ENCODE measurements at places on chromosomes 11 and 22. TPM values are rescaled to one million over a fixed set of nuclear protein-coding genes. Genes with fewer than 3 reads are reported as not detected.

CLMP gene
- total RNA-seq: 324 TPM

UPK3A gene
- total RNA-seq: not detected

YPEL4 gene
- 2.8 TPM for total RNA-seq

BRSK2 gene
- 0.58 TPM for total RNA-seq

ZFP91 gene
- 48.2 TPM for total RNA-seq

PANX2 gene
- total RNA-seq: 0.19 TPM

SCO2 gene
- 0.56 TPM for total RNA-seq

TECTA gene
- total RNA-seq: 0.85 TPM

RAC2 gene
- total RNA-seq: 13.0 TPM

SNU13 gene
- 69.9 TPM for total RNA-seq

PNPLA5 gene
- not detected for total RNA-seq

GGTLC2 gene
- total RNA-seq: not detected

OR52J3 gene
- total RNA-seq: not detected

ENTHD1 gene
- total RNA-seq: under 0.01 TPM

SEC14L6 gene
- 0.28 TPM for total RNA-seq
